ENCODE measurements at places on chromosomes 12 and 14.

GRCh38 chr12:9741726-9742125 is 8.8 kb upstream of the CLECL1 start:
- no peak for DNase-seq

DNA sequence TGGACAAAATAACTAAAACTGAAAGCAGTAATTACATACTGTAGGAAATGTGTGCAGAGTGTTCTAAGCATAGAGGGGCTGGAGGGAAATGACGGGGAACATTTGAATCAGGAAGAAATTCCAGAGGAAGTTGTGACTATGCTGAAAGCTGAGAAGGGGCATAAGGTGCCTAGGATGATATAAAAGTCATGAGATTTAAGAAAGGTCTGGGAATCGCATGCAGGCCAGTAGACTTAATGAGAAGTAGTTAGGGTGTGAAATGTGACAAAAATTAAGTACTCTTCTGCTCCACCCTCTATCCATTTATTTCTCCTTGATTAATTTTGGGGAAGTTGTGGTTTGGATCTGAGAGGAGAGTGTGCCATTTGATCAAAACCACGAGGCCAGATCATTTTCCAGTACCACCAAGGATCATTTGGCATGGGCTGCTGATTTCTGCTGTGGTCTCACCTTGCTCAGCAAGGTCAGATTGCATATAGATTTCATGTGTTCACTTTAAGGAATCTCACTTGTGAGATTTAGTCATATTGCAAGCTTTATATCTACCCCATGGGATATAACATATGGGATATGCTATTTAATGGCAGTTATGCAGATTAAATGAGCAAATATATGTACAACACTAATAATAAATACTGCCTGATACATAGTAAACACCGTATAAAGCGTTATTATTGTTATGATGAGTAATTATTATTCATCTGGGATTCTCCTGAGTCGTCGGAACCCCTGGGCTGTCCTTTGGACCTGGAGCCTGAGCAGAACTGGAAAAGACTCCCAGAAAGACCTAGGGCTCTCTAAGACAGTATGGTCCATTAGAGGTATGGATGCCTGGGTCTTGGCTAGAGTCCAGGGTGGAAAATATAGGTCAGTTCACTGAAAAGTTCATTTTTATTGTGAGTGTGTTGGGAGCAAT is 72.3 kb downstream of the SRGAP1 start:
- DNase-seq, result no peak

DNA sequence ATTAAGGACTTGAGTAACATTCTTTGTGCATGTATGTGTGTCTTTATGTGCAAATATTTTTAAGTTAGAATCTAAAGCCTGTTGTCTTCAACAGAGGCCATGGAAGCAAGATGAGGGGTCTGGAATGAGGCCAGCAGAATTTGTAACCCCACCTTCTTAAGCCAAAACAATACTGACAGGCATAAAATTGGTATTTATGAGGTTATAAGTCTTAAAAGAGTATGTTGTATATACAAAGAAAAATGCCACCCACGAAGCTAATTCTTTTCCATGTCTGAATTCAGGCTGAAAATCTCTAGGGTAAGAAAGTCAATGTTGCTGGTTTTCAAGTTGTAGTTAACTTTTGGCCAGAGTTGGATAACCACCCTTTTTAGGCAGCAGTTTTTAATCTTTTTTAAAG is 86.2 kb upstream of the TMTC1 start:
- no peak for DNase-seq

GRCh38 chr12:116713527-116713926 is 24.3 kb downstream of the SPRING1 start:
- DNase-seq, result no peak

- DNase-seq, result no peak
Measured at GRCh38 chr12:32821293-32821692, 65.6 kb upstream of the YARS2 start.

- DNase-seq, result no peak
Measured at GRCh38 chr14:85987907-85988306, 458.0 kb downstream of the FLRT2 start.

DNA sequence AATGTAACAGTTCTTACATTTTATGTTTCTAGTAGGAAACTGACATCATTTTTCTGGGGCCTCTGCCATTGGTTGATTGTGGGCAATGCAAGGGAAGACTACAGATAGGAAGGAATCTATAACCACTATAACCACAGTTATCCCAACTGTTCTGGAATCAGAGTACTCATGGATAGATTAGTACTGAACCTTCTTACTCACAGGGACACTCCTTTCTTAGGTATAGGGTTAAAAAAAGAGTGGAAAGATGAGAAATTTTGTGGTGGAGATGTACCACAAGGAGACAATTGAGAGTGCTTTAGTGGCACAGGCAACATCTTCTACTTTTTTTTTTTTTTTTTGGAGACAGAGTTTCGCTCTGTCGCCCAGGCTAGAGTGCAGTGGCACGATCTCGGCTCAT is 21.0 kb downstream of the TMEM116 start:
- no peak for DNase-seq

- DNase-seq, result no peak
Measured at GRCh38 chr12:41242603-41243002, 54.5 kb downstream of the PDZRN4 start.

- DNase-seq, result no peak
Measured at GRCh38 chr12:116665666-116666304, 72.1 kb downstream of the SPRING1 start.

DNA sequence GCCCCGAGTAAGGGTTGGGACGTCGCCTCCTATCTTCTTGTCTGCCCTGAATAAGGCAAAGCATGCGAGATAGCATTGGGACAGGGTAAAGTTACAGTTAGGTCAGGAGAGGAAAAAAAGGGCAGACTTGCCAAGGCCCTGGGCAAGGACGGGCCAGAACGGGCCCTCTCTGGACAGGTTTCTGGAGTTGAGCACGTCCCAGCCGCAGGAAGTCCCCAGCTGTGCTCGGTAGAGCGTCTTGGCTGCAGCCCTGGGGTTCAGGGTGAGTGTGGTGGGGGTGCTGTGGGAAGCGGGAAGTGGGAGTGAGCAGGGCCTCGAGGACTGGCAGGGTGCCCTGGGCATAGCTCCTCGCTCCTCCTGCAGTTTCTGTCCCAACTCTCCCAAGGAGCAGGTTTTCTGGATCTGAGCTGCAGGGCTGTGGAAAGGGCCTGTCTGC is 5.4 kb downstream of the RPS6KL1 start:
- DNase-seq, result no peak

GRCh38 chr12:122467983-122468382 is 32.7 kb downstream of the ZCCHC8 start:
- no peak for DNase-seq

GRCh38 chr12:51209259-51209658 is 8.6 kb downstream of the POU6F1 start:
- no peak for DNase-seq

DNA sequence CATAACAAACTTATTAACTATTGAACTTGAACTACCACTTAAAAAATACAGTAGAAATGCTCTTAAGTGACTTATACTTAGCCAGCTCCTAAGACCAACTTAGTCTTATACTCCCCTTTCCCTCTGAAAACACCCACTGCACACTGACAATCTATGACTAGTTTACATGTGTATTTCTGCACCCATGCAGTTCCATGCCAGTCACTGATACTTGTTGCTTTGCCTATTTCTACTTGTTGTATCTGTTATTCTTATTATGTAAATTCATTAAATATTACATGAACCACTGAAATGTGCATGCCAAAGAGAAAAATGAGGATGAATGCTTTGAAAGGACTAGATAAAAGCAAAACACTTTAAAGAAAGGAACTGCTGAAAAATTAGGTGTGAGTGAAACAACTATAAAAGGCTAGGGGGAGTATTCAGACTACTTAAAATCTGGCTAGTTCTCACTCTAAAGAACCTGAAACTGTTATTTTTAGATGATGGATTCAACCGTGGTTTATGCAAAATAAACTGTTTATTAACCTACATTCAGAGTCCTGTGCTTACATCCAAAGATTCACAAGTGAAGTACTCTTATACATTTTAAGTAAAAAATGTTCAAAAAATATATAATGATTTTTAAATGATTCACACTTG is 74.7 kb downstream of the RPS6KA5 start:
- DNase-seq, result no peak

DNA sequence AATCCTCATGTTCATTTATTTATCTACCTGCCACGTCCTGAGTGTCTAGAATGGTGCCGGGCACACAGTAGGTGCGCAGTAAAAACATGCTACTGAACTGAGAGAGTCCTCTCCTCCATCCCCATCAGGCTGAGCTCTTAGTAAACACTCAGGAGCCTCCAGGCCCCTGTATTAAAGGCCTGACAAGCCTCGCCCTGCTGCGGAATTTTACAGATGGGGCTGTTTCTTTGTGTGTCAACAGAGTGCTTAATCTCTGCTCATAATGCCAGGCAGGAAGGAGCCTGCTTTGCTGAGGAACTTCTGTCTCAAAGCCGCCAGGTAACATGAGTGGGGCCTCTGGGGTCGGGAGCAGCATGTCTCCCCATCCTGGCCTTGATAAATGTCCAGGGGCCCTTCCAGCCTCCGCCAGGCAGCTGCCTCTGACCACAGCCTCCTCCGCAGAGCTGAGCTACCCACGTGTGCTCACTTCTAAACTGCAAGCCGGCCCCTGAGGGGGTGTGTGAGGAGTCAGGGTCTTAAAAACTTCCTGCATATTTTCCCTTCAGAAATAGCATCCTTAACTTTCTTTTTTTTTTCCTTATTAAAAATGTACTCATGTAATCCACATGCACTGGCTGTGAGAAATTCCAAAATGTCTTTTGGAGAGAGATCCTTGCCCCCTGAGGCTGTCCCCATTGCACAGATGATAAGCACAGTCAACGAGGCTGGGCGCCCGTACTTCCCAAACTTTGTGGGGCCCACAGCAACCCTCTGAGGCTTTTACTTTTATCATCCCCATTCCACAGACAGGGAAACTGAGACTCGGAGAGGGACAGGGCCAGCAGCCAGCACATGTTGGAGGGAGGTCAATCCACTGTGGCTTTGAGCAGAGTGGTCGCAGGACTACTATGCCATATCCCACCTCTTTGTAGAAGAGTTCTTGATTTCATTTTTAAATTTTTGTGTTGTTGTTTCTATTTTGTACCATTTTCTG is 116.0 kb upstream of the NCOR2 start:
- no peak for DNase-seq

DNA sequence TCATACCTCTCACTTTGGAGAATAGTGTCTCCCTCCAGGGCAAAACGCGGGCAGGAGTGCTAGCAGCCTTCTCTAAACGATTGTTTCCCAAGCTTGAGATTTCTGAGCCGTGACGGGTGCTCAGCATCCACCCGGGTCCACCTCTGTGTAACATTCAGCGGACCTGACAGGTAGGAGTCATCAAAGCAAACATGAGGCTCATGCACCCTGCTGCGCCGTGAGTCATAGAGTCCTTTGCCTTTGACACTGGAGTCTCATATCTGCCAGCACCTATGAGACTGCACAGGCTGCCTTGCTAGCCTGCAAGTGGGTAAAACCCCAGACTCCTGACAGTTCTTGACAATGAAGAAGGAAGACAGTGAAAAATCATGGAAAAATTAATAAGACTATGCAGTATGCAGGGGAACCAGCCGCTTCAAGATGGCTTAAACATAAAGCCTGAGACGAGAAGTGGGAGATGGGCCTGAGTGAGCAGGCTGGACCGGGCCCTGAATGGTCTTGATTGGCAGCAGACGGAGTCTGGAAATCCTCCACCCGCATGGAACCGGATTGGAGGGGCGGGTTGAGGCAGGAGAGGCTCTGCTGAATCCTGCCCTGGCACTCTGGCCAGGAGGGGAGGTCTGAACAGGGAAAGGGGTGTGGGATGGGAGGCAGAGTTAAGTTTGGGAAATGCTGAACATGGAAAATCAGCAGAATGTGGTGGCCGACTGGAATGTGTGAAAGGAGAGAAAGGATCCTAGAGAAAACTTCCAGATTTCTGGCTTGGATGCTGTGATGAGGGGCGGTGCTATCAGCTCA is 54.2 kb downstream of the LGMN start:
- DNase-seq, result no peak

- DNase-seq, result no peak
Measured at GRCh38 chr12:126042286-126042685, 977.1 kb downstream of the AACS start.

GRCh38 chr12:91704446-91704845 is 441.2 kb downstream of the BTG1 start:
- no peak for DNase-seq

- no peak for DNase-seq
Measured at GRCh38 chr14:101980700-101981099, 16.3 kb downstream of the DYNC1H1 start.

DNA sequence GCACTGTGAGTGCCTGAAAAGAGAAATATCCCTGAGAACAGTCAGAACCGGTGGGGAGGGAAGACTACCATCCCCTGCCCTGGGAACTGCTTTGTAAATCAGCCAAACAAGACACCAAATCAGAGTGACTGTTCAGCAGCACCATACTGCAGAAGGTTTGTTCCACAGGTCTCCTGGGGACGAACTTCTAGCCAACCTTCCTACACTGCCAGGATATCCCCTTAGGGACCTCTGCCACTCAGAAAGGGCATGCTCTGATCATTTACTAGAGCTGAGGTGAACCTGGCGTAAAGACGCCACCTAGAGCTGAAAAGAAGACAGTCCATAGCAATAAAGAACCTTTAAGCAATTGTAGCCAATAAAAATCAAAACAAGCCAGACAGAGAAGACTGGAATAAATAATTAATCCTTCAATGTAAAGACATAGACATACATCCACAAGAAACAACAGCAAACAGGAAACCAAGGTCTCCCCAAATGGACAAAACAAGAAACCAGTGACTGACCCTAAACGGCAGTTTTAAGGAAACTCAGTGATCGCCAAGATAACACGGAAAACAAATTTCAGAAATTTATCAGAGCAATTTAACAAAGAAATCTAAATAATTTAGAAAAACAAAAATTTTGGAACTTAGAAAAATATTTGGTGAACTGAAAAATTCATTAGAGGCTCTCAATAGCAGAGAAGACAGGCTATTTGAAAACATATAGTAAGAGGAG is 228.1 kb upstream of the AMIGO2 start:
- peak; percentile 73 for DNase-seq
